ENCODE measurements at places on chromosomes 1 and 21.

DNA sequence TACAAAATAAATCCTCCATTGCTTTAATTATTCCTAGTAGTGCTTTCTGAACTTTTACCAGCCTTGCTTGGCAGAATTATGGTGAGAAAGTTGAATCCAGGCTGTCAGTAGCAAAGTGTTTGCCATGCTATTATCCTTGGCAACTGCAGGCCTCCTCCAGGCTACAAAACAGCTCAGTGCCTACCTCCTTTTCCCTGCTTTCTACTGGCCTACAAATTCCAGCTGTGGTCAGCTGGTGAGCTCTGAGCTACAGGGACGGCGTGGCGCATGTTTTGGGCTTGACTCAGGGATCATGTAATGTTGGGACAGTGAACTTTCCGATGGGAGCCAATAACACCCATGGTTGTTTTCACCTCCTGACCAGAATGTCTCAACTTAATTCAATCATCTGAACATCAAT lies 456.1 kb upstream of the ADAMTS5 start:
- no peak for DNase-seq

GRCh38 chr1:175591083-175591743 lies 152.2 kb downstream of the TNR start:
- DNase-seq: no peak

GRCh38 chr1:58782178-58783089 lies 1.4 kb downstream of the JUN start:
- peak; percentile 22 for DNase-seq

- no peak for DNase-seq
Observed at GRCh38 chr21:18467715-18468114, 64.1 kb upstream of the TMPRSS15 start.

- peak; percentile 60 for DNase-seq
Observed at GRCh38 chr1:13965770-13966398, 265.9 kb downstream of the PRDM2 start.

DNA sequence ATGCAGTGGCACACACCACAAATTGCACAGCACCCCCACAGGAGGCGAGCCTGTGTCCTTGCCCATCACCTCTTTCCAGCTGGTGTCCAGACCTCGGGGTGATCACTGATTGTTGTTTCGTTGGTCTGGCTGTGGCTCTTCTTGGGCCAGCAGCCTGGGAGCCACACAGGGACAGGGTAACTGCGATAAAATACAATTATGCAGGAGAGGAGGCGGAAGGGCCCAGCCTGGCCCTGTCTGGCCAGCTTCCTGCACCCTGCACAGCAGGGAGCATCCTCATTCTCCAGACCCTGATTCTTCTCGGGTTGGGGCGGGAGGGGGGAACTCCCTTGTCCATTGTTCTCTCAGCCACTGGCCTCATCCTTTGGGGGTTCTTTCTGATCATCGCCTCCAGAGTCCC lies 83.6 kb downstream of the ADARB1 start:
- DNase-seq: no peak

DNA sequence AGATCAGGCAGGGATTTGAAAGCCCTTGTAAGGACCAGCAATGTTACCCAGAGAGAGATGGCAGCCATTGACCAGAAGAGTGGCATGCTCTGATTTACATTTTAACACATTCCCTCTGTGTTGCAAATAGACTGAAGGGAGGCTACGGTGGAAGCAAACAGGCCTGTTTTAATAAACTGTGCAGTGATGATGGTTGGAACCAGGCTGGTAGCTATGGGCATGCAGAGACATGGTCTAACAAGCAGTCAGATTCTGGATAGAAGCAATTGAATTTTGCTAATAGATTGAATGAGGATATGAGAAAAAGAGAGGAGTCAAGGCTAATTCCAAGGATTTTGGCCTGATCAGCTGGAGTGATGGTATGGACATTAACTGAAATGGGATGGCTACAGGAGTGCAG lies 32.3 kb upstream of the ZNF648 start:
- DNase-seq: no peak

- no peak for DNase-seq
Observed at GRCh38 chr1:246923482-246923881, 8.3 kb downstream of the AHCTF1 start.

GRCh38 chr1:205972491-205973168 lies 29.4 kb upstream of the SLC26A9 start:
- DNase-seq: no peak

GRCh38 chr1:234486858-234487840 lies 8.2 kb upstream of the TARBP1 start:
- peak; percentile 36 for DNase-seq

DNA sequence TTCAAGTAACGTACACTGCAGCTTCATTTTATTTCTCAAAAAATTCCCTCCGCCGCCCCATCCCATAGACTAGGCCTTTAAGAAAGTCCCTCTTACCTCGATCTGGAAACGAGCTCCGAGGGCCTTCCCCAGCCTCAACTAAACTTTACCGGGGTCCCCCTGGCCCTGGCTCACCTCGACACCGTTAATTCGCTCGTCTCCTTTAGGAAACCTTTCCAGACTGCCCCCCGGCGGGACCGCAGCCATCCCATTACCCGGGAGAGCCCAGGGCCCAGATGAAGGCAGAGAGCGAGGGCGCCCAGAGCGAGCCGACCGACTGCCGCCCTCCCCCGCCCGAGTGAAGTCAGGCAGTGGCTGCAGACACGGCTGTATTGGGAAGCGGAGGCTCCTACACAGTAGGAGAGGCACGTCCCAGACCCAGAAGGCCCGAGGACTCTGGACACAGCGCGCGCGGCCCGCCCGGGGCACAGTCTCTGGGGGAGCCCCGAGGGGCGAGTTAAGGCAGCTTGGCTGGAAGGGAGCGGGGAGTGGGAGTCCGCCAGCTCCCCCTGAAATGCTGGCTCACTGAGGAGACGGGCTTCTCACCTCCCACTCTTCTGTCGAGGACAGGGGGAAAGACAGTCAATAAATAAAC lies 14.6 kb downstream of the SEMA6C start:
- peak; percentile 44 for DNase-seq

DNA sequence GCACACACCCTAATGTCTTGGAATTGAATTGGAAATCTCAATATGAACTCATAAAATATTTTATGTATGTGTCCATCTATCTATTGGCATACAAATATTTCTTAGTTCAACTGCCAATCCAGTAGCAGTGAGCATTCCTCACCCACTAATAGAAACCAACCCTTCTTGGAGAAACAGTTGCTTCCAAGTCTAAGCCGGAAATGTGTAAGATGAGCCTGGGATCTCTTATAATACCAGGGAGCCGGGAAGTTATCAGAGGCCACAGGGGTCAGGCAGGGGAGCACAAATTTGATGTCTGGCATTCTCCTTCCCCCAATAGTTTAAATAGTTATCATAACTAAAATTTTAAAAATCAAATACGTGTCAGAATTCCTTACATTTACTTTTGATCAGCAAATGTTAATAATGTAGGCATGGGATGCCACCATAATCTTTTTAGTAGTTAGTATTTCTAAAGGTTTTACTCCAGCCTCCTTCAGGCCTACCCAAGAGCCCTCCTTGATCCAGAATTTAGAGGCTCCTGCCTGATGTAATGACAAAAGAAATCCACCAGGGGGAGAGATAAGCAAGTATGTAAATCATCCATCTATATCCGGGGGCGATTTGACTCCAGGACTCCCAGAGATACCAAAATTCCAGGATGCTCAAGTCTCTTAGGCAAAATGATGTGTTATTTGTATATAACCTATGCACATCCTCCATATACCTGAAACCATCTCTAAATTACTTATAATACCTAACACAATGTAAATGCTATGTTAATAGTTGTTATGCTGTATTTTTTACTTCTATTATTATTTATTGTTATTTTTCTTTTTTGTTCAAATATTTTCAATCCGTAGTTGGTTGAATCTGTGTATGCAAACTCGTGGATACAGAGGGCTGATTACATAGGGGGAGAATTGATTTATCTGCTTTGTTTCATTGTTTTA lies 218.7 kb upstream of the COA6 start:
- DNase-seq: no peak

DNA sequence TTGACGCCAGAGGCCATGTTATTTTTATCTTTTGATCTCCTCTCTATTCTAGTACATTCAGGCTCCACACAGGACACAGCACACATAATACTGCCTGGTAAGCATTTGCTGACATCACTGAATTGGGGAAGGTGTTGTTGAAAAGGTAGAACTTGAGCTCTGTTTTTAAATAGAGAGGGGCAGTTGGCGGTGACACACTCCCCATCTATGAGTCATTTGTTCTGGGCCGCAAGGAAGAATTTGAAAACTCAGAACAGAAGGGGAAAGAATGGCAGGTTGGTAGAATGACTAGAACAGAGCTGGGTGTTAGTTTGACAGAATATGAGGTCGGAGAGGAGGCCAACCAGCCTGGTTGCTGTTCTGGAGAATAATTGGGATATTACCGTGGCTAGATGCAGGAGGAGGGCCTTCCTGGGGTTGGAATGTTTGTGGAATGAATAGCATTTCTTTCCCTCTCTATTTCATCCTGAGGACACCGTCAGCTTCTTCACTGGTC lies 52.1 kb upstream of the ERRFI1 start:
- DNase-seq: no peak

DNA sequence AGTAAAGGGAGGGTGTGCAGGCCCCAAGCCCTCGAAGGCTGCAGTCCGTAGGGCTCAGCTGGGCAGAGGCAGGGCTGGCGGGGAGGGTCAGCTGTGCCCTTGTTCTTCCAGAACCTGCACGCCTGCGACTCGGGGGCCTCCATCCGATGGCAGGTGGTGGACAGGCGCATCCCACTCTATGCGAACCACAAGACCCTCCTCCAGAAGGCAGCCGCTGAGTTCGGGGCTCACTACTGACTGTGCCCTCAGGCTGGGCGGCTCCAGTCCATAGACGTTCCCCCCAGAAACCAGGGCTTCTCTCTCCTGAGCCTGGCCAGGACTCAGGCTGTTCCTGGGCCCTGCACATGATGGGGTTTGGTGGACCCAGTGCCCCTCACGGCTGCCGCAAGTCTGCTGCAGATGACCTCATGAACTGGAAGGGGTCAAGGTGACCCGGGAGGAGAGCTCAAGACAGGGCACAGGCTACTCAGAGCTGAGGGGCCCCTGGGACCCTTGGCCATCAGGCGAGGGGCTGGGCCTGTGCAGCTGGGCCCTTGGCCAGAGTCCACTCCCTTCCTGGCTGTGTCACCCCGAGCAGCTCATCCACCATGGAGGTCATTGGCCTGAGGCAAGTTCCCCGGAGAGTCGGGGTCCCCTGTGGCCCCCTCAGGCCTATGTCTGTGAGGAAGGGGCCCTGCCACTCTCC lies 13.6 kb upstream of the LRRC3 start:
- DNase-seq: no peak

GRCh38 chr1:238324211-238324864 lies 433.6 kb upstream of the ZP4 start:
- DNase-seq: no peak

DNA sequence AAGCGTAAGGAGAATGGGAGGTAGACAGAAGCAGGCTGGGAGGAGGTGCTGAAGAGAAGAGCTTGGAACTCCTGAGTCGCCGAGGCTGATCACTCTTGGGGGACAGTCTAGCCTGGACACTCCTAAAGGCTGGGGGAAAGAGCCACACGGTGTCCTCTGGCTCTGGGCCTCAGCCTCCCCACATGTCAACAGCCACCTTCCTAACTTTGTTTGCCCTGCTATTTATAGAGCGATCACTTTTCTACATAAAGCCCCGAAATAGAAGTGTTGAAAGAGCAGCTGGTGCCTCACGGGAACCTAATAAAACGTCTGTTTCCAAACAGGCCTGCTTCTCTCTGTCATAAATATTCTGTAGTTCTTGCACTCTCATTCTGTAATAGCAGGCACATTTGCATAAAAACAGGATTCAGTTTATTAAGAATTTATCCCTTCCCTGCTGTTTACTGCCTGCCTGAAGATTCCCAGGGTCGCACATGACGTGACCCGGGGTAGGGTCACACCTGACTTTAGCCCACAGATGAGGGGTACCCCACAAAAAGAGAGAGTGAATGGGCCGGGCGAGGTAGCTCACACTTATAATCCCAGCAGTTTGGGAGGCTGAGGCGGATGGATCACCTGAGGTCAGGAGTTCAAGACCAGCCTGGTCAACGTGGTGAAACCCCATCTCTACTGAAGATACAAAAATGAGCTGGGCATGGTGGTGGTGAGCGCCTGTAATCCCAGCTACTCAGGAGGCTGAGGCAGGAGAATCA lies 212.5 kb downstream of the TOMM20 start:
- DNase-seq: no peak

DNA sequence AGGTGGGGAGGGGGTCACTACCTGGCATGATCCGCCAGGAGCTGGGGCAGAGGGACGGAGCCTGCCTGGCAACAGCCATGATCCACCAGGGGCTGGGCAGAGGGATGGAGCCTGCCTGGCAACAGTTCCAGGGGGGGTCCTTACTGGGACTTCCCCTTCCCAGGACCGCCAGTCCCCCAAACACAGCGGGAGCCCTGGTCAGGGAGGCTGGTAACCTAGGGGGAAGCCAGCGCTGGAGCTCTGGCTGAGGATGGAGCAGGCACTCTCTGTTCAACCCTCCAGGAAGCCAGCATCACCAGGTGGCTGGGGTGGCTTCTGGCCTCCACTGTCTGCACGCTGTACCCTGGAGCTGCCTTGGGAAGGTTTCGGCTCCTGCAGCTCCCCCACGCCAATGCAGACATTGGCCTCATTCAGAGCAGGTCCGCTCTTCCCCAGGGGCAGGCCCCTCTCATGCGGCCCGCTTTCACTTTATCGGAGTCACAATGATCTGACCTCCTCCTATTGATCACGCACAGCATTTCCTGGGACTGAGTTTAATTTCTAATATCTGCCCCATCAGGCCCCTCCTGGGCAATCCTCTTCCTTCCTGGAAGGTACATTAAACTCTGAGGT lies 68.4 kb upstream of the ABCG1 start:
- no peak for DNase-seq

DNA sequence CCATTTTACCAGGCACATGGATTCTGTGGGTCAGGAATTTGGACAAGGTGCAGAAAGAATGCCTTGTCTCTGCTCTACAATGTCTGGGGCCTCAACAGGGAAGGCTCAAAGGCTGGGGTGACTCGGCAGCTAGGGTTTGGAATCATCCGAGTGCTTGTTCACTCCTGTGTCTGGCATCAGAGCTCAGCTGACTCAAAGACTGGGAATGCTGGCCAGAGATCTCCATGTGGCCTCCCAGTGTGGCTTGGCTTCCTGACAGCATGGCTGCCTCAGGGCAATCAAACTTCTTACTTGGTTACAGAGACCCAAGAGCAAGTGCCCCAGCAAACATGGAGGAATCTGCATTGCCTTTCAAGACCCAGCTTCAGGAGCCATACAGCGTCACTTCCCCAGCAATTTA lies 110.5 kb downstream of the TOMM20 start:
- no peak for DNase-seq

DNA sequence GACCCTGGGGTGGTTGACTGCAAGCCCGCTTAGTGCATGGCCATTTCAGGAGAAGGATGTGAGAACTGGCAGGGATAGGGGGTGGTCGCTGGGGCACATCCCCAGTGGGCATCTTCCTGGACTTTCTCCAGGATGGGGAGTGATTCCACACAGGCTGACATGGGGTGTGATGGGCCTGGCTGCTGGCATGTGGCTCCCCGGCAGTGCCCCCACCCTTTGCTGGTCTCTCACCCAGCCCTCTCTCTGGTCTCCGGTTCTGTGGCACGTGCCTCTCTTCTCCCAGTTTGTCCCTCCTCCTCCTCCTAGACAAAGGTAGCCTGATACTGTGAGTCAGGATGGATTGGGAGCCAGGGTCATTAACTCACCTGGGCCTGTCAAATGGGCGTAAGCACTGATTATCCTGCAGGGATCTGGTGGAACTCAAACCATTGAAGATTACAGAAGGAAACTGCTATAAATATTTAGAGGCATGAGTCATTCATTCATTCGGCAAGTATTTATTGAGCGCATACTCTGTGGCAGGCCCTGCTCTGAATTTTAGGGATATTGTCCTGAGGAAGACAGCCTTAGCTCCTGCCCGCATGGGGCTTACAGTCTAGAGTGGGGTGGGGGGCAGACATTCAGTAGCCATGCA lies 23.6 kb upstream of the EPS8L3 start:
- no peak for DNase-seq
